Cardiac muscle cell (in vitro differentiated cells and primary cell): ENCODE measurements at places on chromosomes 3 and 15.
A peak's percentile ranks its signal among the peaks of the same experiment; 100 is the strongest.

DNA sequence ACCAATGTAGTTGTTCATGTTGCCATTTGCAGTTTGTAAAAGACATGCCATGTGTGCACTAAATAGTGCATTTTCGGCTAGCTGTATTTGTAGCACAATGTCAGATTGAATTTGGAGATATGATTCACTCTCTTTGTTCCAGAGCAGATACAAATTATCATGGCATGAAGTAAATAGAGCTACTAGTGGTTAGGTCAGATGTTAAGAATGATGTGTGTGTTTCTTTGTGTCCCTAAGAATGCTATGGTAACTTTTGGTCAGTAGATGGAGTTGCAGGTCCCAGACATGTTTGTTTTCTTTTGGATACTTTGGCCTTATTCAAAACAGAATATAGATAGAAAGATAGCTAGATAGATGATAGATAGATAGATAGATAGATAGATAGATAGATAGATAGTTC is 595.8 kb downstream of the NLGN1 start:
- DNase-seq, result no peak

GRCh38 chr3:23659274-23659673 is 146.5 kb upstream of the UBE2E1 start:
- peak; percentile 16 for DNase-seq

- no peak for DNase-seq
Measured at GRCh38 chr15:67396114-67396513, 124.8 kb upstream of the C15orf61 start.

- DNase-seq, result no peak
Measured at GRCh38 chr3:9390265-9390888, 7.0 kb upstream of the SETD5 start.

- DNase-seq, result no peak
Measured at GRCh38 chr15:84725001-84725491, 9.1 kb upstream of the SEC11A start.

GRCh38 chr3:18892047-18892446 is 256.3 kb upstream of the KCNH8 start:
- no peak for DNase-seq

- DNase-seq, result no peak
Measured at GRCh38 chr3:174710612-174711011, 148.5 kb upstream of the NAALADL2 start.

GRCh38 chr15:68023307-68024101 is 30.6 kb upstream of the PIAS1 start:
- DNase-seq, result no peak
